ENCODE measurements at places on chromosomes 7 and 10.

DNA sequence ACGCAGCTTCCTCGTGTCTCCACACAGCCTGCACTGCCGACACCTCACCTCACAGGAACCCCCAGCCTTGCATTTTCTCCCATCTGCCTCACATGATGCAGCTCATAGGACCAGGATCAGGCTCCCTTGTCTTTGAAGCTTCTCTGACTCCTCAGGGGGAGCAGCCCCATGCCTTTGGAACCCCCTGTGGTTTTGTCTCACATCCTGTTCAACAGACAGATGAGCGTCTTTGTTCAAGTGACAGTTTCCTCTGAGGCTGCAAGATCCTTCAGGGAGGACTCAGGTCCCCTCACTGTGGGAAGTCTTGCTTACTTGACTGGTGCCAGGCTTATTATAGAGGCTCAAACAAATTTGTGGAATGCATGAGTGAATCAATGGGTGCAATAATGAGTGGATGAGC lies 667.1 kb downstream of the INHBA start:
- no peak for DNase-seq

DNA sequence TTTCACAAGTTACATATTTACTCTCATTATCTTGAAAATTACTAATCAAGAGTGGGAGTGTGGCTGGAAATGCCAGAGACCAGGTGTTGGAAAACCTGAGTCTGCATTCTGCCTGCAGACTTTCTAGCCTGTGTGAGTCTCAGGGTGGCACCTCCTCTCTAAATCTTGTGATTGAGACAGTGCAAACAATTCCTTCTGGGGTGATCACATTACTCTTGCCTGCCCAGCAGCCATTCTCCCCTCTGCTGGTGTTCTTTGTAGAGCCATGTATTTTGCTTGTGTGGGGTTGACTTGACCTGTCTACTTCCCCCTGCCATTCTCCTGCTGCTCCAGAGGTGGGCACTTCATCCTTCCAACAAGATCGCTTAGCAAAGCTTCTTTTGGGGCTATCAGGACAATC lies 101.1 kb downstream of the RAPGEF5 start:
- DNase-seq = no peak

- DNase-seq = no peak
Measured at GRCh38 chr10:31686599-31686998, 242.0 kb downstream of the ARHGAP12 start.

DNA sequence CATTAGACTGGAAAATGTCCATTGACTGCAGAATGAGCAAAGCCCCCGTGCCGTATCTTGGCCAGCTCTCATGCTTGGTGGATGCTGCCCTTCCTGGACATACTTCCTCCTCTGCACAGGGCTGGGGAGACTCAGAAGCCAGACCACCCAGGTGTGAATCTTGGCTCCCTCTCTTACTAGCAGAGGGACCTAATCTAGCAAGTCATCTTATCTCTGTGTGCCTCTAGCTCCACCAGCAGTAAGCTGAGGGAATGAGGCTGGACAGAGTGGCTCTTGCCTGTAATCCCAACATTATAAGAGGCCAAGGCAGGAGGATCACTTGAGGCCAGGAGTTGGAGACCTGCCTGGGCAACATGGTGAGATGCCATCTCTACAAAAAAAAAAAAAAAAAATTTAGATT lies 173.8 kb upstream of the GHITM start:
- no peak for DNase-seq

GRCh38 chr7:126700807-126701604 lies 551.7 kb downstream of the GRM8 start:
- no peak for DNase-seq

DNA sequence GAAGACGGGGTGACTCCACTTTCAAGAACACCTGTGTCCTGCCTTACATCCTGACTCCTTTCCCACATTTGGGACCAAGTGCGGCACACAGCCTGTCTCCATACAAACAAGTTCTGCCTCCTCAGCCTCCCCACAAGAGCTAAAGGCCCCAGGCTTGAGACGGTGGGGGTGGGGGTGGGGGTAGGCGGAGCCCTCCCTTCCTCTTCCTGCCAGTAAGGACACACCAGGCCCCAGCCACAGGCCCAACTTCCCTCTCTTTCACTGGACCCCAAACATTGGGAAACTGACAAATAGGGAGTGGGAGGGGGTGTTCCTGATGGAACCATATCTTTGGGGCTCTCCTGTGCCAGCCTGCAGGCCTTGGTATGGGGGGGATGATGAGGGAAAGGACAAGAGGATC lies 4.6 kb downstream of the CDK5 start:
- no peak for DNase-seq

DNA sequence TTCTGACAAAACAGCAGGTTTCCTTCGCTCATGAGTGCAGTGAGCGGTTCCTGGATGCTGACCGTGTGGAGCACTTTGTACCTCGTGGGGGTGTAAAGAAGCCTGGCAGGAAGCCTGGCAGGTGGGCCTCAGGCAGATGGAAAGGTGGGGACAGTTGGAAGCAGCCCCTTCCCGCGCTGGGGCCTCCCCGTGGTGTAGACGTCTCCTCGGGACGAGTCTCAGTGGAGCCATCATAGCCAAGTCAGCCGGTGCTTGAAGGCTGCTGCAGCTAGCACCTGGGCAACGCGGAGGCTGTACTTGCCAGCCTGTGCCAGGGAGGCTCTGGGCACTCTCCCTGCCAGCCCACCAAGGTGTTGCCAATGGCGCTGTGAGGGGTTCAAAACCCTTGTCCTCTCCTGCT lies 154.5 kb downstream of the WDR37 start:
- DNase-seq = no peak

DNA sequence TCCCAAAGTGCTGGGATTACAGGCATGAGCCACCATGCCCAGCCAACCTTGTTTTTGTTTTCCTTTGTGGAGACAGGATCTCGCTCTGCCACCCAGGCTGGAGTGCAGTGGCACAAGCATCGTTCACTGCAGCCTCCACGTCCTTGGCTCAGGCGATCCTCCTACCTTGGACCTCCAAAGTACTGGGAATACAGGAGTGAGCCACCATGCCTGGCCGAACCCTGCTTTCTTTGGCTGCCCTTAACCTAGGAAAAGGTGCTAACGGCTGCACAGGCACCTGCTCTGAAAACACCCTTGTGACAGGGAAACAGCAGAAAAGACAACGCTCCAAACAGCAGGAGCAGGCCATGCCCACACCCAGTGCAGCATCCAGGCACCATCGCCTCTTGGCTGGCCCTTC lies 71.9 kb downstream of the OAT start:
- no peak for DNase-seq
